ENCODE measurements at places on chromosomes 5 and 9. TPM values are rescaled to one million over a fixed set of nuclear protein-coding genes. Genes with fewer than 3 reads are reported as not detected.

Gene LRRC26
- not detected for total RNA-seq

Gene KIF24
- 0.23 TPM for total RNA-seq

Gene TRIM36
- 0.26 TPM for total RNA-seq

Gene CRHBP
- total RNA-seq, result 1.1 TPM

- no peak for DNase-seq
- no peak overlapping the region for H3K27ac ChIP-seq
- no peaks in the 10 kb centered on the region for H3K36me3 ChIP-seq
- H3K4me3 ChIP-seq, result no peak overlapping the region
Observed at GRCh38 chr5:157828105-157828943, 30.6 kb downstream of the CLINT1 start.

GRCh38 chr9:79196606-79197005 is 375.2 kb upstream of the TLE4 start:
- no peak overlapping the region for H3K27ac ChIP-seq
- no peak overlapping the region for H3K4me3 ChIP-seq

GRCh38 chr5:74017112-74017511 is 391.1 kb downstream of the ARHGEF28 start:
- H3K27me3 ChIP-seq, result peaks cover 15% of the 10 kb centered on the region
- H3K4me1 ChIP-seq, result no peaks in the 10 kb centered on the region
- no peaks in the 10 kb centered on the region for H3K36me3 ChIP-seq
- no peak overlapping the region for H3K4me3 ChIP-seq
- no peak overlapping the region for H3K27ac ChIP-seq
- no peak for DNase-seq

DNA sequence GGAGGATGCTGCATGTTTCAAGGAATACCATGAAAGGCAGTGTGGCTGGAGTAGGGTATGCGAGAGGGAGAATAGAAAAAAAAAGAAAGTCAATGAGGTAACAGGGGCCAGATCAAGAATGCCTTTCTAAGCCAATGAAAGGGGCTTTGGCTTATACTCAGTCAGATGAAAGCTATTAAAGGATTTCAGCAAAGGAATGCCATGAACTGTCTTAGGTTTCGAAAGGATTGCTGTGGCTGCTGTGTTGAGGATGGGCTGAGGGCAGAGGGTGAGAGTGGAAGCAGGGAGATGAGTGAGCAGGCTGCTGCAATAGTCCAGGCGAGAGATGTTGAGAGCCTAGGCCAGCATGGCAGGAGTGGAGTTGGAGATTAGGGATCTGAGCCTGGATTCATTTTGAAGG is 135.4 kb upstream of the CKMT2 start:
- no peaks in the 10 kb centered on the region for H3K36me3 ChIP-seq
- no peak overlapping the region for H3K27ac ChIP-seq
- H3K4me3 ChIP-seq, result no peak overlapping the region
- DNase-seq, result no peak
